ENCODE measurements at places on chromosomes 12 and 14.

GRCh38 chr14:93946541-93947090 is 19.5 kb downstream of the FAM181A start:
- no peak for DNase-seq

GRCh38 chr14:83289896-83290295 is 1756.2 kb upstream of the SEL1L start:
- no peak for DNase-seq

- DNase-seq = peak; percentile 81
These were observed 12.2 kb downstream of the DEGS2 start for GRCh38 chr14:100147181-100147631.

DNA sequence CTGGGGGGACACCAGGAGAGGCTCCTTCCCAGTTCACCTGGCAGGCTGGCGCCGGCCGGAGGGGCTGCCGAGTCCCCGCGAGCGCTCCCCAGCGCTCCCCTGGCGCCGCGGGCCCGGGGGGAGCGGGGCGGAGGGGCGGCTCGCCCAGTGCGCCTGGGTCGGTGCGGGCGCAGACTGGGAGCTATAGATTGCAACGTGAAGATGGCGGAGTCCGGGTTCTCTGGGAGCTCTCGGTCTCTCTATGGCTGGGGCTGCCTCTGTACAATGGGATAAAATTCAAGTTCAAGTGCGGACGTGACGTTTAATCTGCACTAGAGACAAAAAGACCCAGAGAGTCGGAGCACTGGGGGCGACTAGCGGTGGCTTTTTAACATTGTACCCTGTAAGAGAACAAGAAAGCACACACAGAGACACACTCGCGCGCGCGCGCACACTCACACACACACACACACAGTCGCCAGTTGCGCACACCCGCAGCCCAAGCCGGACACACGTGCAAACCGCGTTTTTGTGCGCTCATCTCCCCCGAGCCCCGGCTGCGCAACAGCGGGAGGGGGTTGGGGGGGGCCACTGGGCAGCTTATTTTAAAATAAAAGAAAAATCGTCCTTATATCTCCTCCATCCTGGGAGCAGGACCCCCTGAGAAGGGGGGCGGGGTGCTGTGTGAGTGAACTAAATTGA is at the start of gene BCL11B:
TSS of gene BCL11B (minus strand) at position 247 of the 681 bp plus-strand sequence. CDS start 979 bp downstream, outside the sequence.
- peak; percentile 86 for DNase-seq

DNA sequence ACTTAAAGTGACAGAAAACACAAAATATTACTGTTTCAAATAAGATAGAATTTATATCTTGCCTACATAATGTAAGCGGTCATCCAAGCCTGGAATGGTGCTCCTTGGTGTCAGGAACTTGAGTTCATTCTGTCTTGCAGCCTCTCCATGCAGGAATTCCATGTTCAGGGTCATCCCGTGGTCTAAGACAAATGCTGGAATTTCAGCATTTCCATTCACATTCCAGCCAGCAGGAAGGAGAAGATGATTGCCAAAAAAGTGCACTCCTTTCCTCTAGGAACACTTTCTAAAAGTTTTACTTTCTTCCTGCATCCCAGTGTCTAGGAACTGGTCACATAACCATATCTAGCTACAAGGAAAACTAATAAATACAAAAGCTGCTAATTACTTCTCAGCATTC is 106.3 kb downstream of the PTPRO start:
- no peak for DNase-seq

GRCh38 chr12:125305231-125305630 is 240.0 kb downstream of the AACS start:
- DNase-seq = no peak

- no peak for DNase-seq
These were observed 6.0 kb upstream of the ACSM4 start for GRCh38 chr12:7297865-7298264.

DNA sequence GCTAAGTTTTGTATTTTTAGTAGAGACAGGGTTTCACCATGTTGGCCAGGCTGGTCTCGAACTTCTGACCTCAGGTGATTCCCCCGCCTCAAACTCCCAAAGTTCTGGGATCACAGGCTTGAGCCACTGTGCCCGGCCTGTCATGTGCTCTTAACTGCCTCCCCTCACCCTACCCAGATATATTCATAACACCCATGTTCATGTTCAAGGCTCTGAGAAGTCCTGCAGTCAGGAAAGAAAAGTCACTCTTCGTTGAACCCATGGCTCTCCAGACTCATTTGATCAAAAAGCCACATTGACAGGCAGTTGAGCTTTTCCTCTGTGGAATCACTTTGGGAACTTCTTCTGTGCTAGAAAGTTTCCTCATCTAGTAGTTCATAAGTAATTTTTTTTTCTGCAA is 545.5 kb upstream of the TBX3 start:
- DNase-seq = no peak

DNA sequence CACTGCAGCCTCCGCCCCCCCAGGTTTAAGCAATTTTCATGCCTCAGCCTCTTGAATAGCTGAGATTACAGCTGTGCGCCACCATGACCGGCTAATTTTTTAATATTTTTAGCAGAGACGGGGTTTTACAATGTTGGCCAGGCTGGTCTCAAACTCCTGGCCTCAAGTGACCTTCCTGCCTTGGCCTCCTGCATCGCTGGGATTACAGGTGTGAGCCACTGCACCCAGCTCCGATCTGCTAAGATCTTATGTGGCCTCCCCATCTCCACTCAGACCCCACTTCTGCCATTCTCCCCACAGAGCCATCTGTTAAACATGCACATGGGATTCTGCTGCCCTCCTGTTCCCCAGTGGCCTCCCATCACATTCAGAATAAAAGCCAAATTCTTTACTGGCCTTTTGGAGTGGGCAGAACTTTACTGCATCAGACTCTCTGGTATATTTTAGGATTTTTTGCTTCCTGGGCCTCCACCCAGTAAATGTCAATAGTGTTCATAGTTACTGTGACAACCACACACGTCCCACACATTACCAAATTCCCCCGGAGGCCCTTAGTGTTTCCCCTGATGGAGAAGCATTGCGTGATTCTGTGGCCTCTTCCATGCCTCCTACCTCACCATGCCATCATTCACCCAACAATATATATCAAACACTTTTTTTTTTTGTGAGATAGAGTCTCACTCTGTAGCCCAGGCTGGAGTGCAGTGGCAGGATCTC is 96.3 kb downstream of the PTPN11 start:
- no peak for DNase-seq

DNA sequence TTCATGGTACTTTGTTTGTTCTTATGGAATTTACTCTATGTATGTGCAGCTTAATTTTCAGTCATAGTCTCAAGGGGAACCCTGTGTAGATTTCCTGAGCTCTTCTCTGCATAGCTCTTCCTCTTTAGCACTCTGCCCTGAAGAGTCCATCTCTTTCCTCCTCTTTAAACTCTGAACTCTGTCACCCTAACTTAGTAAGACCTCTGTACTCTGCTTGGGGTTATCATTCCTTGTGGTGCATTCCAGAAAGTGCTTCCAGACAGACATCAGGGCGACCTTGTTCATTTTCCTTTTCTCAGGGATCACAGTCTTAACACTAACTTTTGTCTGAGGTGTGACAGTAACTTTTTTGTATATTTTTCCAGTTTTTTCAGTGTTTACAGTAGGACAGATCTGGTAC is 179.3 kb downstream of the RAD51B start:
- DNase-seq = no peak

GRCh38 chr14:44448951-44449358 is 58.1 kb downstream of the FSCB start:
- no peak for DNase-seq

- peak; percentile 9 for DNase-seq
These were observed 44.0 kb downstream of the ARMH4 start for GRCh38 chr14:58107947-58108552.

DNA sequence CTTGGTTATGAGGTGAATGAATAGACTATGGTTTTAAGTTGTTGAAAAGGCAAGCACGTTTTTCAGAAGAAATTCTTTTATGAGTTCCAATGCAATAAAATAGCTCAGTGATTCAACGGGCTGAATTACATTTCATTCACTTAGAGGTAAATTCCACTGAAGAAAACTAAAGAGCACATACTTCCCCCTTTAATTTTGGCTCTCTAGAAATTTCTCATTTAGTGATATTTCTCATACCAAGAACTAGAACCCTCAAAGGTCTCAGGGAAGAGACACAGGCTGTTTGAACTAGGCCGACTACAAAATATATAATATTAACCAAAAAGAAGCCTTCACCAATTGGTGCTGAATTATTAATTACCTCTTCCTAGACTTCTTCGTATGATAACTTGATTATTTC is 68.6 kb downstream of the TAOK3 start:
- no peak for DNase-seq

DNA sequence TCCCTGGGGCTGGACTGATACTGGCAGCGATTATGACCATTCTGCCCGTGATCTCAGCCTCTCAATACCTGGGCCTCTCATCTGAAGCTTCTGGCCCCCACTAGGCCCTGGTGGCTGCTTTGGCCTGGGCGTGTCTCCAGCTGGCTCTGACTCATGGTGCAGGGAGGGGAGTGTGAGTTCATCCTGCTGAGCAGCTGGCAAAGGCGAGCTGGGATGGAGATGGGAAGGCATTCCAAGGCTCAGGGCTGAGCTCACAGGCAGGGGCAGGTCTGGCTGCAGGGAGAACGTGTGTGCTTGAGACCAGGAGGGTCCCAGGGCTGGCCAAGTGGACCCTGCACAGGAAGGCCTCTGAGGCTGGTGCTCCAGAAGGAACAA is 221.8 kb downstream of the TMEM121 start:
- DNase-seq = no peak

GRCh38 chr12:31018790-31019505 is 54.7 kb upstream of the DDX11 start:
- no peak for DNase-seq

GRCh38 chr12:57755454-57756372 is 810 bp downstream of the MARCHF9 start:
- peak; percentile 42 for DNase-seq

- DNase-seq = no peak
These were observed 76.5 kb downstream of the FBXL14 start for GRCh38 chr12:1517734-1518525.

DNA sequence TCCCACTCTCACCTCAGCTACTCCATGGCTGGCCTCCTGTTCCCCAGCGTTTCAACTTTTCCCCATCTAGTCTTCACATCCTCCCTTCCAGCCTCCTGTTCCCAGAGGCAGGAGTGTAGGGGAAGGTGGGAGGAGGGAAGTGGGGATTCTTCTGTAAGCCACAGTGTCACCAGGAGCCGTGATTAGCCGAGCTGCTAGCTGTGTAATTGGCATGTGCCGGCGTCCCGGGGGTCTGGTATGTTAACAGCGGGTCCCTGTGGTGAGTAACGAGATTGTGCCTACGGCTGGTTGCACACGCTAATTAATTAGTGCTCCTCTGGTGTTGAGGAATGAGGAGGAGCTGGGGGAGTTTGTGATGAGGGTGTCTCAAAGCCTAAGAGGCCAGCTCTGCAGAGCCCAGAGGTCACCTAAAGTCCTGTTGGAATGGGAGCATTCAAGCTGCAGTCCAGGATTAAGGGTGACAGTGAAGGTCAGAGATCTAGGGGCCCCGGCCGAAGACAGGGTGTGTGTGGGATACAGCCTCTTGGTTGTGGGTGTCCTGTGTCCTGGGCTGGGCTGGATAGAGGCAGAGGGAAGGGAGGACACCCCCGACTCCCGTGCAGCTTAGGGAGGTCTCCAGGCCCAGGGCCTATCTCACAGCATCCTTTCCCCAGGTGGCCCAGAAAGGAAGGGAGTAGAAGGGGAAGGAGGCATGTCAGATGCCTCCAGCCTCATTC is 10.0 kb upstream of the CALCOCO1 start:
- no peak for DNase-seq

- DNase-seq = no peak
These were observed 55.6 kb upstream of the ZDHHC17 start for GRCh38 chr12:76708296-76708695.

- peak; percentile 26 for DNase-seq
These were observed 65.3 kb downstream of the IFT43 start for GRCh38 chr14:76050797-76051392.

- no peak for DNase-seq
These were observed 46.0 kb upstream of the PLEKHG3 start for GRCh38 chr14:64658201-64658600.

GRCh38 chr12:6067152-6067916 is 57.1 kb downstream of the VWF start:
- DNase-seq = no peak

- DNase-seq = no peak
These were observed 367.6 kb downstream of the RPS29 start for GRCh38 chr14:49218436-49219092.

DNA sequence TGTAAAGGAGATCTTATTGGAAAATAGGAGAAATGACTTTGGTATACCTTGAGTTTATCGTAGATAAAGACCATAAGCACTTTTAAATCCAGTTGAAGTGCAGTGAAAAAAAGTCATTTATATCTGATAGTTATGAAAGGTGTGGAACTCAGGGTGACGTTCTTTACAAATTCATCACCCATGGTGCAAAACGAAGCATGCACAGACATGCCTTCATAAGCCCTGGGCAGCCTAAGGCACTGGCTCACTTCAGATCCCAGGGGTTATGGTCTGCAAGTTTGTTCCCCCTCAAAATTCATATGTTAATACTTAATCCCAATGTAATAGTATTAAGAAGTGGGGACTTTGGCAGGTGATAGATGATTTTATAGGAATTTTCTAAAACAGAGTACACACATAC is 1216.4 kb upstream of the USP15 start:
- DNase-seq = no peak

DNA sequence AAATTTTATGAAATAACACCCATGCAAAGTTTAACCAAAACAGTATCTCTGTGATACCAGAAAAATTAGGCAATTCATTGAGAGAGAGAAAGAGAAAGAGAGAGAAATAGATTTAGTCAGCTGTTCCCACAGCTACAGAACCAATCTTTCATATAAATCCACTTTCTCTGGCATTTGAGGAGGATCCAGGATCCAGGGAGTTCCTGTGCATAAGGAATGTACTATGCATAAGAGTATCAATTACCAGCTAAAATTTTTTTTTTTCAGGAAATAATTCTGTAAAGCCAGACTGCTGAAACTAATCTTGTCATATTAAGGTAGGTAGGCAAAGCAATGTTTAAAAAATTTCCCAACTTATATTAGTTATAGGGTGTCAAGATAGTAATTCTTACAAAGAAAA is 133.7 kb downstream of the FLRT2 start:
- no peak for DNase-seq

GRCh38 chr12:13304924-13305323 is 108.4 kb downstream of the EMP1 start:
- DNase-seq = no peak

DNA sequence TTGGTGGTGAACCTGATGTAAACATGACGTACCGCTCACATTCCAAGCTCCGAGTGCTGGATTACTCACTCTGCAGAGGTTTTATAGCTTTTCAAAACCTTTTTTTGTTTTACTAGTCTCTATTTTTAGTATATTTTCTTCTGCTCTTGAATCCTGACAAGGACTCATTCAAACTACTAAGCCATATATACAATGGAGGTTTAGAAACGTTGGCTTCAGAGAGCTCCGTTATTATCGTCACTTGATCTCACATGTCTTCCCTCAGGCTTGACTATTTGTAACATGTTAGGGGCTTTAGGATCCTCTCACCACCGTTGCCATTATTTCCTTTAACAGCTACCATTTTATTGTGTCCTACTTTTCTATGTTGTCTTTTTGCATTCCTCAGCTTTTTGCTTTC is 1321.5 kb upstream of the FLRT2 start:
- no peak for DNase-seq

GRCh38 chr14:70971560-70971959 is 64.3 kb downstream of the PCNX1 start:
- DNase-seq = no peak

- DNase-seq = no peak
These were observed 155.5 kb downstream of the DACT1 start for GRCh38 chr14:58793131-58793740.

- DNase-seq = no peak
These were observed 22.4 kb downstream of the SLCO1B3 start for GRCh38 chr12:20832911-20833310.

Measured in activated naive CD8-positive, alpha-beta T cell treated with anti-CD3 and anti-CD28 coated beads for 36 hours (primary cell).